Activated CD4-positive, CD25-positive, alpha-beta regulatory T cell (primary cell): ENCODE measurements at places on chromosomes 16 and 17.

- no peak for DNase-seq
Observed at GRCh38 chr17:50274897-50275221, 593 bp downstream of the TMEM92 start.

DNA sequence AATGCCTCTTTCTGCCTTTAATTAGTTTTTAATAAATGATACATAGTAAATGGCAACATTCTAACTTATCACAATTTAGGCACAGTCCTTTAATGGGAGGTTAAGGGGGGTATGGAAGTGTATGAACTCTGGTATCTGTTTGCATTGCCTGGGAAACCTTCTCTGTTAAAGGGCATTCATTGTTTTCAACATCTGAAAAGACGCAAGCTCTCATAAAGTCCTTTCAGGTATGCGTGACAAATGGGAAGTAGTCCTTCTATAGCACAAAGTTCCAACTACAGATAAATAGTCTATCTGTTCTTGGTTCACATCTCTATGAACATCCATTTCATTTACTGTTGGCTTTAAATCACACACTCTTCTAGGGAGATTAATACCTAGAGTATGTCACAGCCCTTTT is 298.0 kb upstream of the PMFBP1 start:
- no peak for DNase-seq

GRCh38 chr17:68141050-68141449 is 105.5 kb downstream of the KPNA2 start:
- DNase-seq = no peak

GRCh38 chr17:75273977-75274708 is 3.1 kb upstream of the MIF4GD start:
- DNase-seq = no peak

GRCh38 chr17:63483038-63483437 is 6.2 kb downstream of the ACE start:
- no peak for DNase-seq

GRCh38 chr16:79132701-79133100 is 467.8 kb downstream of the MAF start:
- DNase-seq = no peak

DNA sequence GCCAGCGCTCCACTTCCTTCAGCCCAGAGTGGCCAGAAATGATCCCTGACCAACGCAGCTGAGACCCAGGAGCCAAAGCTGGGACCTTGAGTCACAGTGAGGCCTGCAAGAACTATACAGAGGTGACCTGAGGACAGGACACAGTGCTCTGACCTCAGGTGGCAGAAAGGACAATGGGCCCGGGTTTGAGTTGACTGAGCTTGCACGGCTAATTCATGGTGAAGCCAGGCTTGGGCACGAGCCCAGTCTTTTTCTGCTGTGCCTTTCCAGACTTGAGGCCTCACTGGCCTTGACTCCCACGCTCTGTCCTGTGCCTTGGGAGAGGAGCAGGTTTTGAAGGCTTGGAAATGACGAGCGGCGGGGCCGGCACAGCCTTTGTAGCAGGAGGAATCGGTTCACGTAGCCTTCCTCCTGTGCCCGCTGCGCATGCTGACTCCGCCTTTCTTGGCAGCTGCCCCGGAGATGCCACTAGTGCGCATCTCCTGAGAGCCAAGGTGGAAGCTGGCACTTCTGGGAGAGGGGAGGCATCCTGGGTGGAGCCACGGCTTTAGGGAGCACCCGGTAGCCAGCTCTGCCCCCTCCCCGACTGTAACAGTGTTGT is 34.9 kb downstream of the NDEL1 start:
- DNase-seq = no peak

DNA sequence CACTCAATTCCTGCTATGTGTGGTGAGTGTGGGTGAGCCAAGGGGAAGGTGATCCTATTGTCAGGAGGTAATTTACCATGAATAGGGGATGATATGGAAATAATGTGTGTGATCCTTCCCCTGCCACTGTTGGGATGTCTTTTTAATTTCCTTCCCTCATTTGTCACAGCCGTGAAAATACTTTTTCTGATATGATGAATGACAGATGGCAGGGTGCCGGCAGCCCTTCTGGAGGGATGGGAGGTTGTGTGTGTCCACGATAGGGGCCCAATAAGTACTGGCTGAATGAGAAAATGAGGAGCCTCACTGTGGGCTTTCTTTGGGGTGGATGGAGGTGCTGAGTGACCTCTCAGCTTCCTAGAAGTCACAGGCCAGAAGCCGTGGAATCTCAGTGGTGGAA is 109.5 kb downstream of the PRKCB start:
- no peak for DNase-seq

DNA sequence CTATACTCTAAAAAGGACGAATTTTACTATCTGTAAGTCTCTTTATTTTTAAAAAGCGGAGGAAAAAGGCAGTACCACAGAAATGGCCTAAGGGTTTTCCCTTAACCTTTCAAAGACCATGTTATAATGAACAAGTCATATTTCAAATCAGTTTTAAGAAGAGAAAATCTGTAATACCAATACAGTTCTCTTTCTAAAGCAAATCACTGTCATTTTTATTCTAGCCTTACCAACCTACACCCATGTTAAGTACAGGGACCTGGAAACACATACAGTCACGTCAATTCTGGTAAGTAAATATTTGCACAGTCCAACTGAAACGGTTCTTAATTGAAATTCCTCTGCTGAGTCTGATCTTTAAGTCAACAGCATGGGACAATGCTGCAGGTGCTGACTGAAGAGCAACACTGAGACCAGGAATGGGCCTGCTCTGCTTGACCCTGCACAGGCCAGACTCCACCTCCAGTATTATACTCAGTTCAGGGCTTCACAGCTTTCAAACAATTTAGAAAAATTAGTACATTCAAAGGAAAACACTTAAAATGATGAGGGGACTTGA is 20.2 kb downstream of the MBTPS1 start:
- DNase-seq = no peak

DNA sequence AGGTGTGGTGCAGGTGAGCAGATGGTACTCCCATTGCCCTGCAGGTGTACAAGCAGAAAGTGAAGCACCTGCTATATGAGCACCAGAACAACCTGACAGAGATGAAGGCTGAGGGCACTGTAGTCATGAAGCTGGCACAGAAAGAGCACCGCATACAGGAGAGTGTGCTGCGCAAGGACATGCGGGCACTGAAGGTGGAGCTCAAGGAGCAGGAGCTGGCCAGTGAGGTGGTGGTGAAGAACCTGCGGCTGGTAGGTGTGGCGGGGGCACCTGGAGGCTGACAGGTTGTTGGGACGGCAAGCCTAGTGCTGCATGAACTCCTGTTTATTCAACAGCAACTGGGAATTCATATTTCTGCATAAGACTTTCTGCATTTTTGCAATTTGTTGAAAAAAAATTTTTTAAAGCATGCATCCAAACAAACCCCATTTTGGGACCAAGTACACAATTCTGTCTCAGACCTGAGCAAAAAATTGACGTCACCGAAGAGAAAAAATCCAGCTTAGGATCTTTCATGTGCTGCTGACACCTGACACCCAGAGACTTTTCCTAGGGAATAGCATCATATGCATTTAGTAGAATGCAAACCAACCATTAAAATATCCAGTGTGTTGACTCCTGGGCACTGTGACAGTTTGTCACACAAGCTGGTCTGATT is 13.5 kb upstream of the DBNDD1 start:
- DNase-seq = no peak

GRCh38 chr17:2706911-2707510 is 4.6 kb downstream of the CLUH start:
- no peak for DNase-seq

GRCh38 chr16:61797961-61798507 is 238.2 kb downstream of the CDH8 start:
- DNase-seq = no peak

DNA sequence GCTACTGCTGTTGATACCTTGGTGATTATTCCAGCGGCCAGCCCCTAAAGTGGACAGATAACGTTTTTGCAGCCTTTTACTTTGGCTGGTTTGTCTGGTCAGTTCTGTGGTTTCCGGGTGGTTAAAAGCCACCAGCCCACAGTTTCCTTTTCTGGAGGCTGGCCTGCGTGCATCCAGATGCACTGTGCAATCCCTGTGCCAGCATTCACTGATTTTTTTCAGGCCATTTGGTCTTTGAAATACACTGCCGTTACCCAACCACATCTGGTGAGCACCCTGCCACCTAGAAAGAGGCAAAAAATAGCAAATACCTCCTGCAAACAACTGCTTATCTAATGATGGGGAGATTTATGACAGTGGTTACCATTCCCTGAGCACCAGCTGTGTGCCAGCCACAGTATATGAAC is 797 bp downstream of the NUDT7 start:
- DNase-seq = no peak

DNA sequence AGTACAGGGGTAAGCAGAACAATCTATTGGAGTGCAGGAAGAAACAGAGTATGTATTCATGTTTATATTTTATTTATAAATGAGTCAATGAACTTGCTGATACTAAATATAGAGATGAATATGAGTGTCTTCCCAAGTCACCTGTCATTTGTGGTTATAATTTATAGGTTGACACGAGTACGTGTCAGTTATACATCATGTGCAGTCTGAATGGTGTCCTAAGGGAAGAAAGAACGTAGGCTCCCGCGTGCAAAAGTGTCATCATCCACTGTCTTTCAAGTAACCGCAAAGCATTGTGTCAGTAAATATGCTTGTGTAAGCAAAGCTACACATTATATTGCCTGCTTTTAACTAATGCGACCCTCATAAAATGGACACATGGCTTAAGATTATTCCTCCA is 786.1 kb downstream of the KCNJ2 start:
- no peak for DNase-seq
